ENCODE measurements at places on chromosomes 3 and 15. TPM values are rescaled to one million over a fixed set of nuclear protein-coding genes. Genes with fewer than 3 reads are reported as not detected.

DNA sequence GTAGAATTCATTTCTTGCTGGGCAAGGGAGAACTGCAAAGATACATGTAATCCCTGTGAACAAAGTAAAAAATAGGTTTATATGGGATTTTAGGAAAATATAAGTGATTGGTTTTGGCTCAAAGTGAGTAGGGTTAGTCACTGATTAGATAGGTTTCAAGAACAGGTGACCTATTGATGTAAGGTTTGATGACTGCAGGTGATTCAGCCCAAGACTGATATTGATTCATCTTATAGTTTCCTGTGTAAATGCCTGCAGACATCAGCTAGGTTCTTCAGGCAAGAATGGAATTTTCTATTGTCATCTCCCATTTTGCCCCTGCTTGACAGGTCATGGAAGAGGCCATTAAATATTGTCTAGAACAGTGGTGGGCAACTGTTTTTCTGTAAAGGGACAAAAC is 23.9 kb upstream of the ARID3B start:
- H3K27ac ChIP-seq, result no peak overlapping the region
- H3K36me3 ChIP-seq, result no peaks in the 10 kb centered on the region
- no peaks in the 10 kb centered on the region for H3K27me3 ChIP-seq
- peaks cover 3% of the 10 kb centered on the region for H3K4me1 ChIP-seq
- DNase-seq, result no peak
- H3K4me3 ChIP-seq, result no peak overlapping the region

DNA sequence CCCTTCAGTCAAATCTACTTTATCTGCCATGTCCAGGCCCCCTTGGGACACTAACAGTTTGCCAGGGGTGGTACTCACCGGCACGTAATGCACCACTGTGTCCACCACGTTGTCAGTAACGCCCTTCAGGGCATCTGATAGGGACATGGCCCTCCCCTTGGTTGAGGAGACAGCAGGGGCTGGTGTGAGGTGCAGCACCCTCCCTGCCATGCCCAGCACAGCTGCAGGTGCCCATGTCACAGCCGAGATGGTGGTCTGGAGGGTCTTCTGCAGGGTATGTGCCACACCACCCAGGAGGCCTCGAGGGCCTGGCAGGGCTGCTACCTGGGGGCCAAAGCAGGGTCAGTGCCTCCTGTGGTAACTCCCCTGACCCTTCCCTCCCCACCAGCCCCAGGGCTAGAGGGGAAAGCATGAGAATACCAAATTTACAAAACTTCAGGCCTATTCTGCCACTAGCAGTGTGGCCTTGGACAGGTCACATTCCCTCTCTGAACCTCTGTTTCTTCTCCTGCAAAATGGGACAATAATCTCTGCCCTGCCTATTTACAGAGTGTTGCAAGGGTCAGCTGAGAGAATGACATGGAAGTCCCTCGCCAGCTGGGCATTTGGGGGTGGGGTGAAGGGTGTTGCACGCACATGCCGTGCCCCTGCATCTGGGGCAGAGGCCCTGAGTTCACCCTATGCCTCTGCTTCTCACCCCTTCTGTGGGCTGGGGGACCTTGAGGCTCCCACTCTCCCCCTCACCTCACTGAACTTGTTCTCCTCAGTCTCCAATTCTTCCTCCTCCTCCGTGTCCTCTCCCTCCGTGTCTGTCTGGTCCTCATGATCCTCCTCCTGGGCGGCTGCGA is 11.8 kb upstream of the KIF7 start:
- H3K27ac ChIP-seq, result no peak overlapping the region
- no peak for DNase-seq
- peaks cover 46% of the 10 kb centered on the region for H3K27me3 ChIP-seq
- H3K4me3 ChIP-seq, result no peak overlapping the region

DNA sequence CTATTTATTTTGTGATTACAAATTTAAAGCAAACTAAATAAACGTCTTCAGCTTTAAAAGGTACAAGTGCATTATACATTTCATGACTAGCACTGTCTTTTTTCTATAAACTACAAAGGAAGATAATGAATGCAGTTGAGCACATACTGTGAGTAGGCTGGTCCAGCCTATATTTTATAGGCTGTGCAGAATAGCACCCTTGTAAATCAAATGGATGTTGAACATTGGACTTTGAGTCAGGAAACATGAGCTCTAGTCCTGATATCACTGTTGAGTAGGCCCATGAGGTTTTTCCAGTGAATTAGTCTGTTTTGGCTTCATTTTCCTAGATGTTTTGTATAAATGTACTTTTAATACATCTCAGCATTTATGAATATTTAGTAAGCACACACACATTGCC is 447.3 kb upstream of the KCNMB2 start:
- peaks cover 3% of the 10 kb centered on the region for H3K4me1 ChIP-seq
- no peak overlapping the region for H3K4me3 ChIP-seq
- H3K27ac ChIP-seq, result no peak overlapping the region
- H3K27me3 ChIP-seq, result peaks cover 5% of the 10 kb centered on the region
- no peaks in the 10 kb centered on the region for H3K36me3 ChIP-seq
- no peak for DNase-seq

Gene EIF4E3
- 3.3 TPM for polyA plus RNA-seq

- peaks cover 7% of the 10 kb centered on the region for H3K36me3 ChIP-seq
- no peak overlapping the region for H3K4me3 ChIP-seq
- H3K4me1 ChIP-seq, result no peaks in the 10 kb centered on the region
- no peaks in the 10 kb centered on the region for H3K27me3 ChIP-seq
These were observed 12.2 kb downstream of the SLTM start for GRCh38 chr15:58921267-58921790.

DNA sequence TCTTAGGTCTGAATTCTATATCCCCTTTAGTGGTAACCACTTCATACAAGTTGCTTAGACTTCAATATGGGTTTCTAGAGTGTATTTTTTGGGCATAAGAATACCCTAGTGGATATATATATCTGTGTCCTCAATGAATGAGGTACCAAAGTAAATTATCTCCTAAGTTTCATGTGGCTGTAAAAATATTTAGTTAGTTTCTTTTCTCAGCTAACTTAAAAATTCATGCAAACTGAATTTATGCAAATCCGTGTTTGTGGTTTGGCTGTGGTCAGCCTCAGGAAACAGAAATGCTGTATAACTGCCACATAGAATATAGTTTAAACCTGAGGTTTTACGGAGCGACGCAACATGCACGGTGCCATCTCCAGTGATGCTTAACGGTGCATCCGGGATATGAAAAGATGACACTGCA is 80.3 kb downstream of the PEX5L start:
- H3K27me3 ChIP-seq, result peaks cover 27% of the 10 kb centered on the region
- no peaks in the 10 kb centered on the region for H3K36me3 ChIP-seq
- H3K4me3 ChIP-seq, result no peak overlapping the region
- no peak overlapping the region for H3K27ac ChIP-seq
- peaks cover 14% of the 10 kb centered on the region for H3K4me1 ChIP-seq
